ENCODE measurements at places on chromosomes 7 and 10.

DNA sequence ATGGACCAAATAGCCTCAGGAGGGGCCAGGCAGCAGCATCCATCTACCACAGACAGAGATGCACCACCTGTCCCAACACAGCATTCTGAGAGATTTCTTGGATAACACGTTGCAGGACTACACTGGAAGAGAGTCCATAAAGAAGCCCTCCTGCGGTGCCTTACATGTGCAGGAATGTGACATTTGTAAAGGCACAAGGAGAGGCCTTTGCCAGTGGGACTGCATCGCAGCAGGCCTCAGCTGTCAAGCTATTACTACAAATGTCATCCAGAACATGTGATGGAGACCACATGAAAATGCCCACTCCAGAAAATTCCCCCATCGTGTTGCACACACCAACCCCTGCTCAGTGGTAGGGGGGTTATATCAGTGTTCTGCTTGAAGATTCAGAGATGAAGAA is 77.4 kb downstream of the ATXN7L1 start:
- DNase-seq = no peak

- DNase-seq = no peak
Measured at GRCh38 chr7:77714195-77714594, 17.9 kb downstream of the RSBN1L start.

DNA sequence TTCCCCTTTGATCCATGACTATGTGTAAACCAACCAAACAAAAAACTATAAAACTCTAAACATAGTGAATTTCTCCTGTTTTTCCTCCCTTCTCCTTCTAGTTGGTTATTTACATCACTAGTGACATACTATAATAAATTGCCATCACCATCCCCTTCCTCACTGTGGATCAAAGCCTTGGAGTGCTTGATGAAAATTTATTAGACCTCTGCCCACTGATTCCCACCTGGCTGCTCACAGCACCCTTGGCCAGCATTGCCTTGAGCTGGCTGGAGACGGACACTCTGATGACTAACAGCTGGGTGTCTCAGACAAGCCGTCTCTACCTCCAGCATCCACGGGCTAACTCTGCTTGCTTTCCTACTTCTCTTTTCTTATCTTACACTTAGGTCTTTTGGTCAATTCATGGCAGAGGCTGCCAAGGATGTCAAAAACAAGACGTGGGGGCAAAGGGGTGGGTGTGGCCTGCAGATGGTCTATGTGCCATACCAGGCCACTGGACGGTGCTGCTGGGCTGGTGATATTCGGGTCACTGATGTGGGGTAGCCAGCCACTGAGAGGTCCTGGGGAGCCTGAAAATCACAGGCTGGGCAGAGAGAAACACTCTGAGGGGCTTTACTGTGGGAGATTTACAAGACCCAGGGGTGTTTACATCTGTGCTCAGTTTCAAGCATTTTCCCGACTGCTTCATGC is 207.8 kb downstream of the TAX1BP1 start:
- no peak for DNase-seq

GRCh38 chr10:50993771-50994251 is 80.5 kb upstream of the PRKG1 start:
- DNase-seq = no peak

GRCh38 chr10:95542330-95542729 is 18.8 kb downstream of the SORBS1 start:
- no peak for DNase-seq

- DNase-seq = no peak
Measured at GRCh38 chr7:38881015-38881414, 28.0 kb downstream of the VPS41 start.

DNA sequence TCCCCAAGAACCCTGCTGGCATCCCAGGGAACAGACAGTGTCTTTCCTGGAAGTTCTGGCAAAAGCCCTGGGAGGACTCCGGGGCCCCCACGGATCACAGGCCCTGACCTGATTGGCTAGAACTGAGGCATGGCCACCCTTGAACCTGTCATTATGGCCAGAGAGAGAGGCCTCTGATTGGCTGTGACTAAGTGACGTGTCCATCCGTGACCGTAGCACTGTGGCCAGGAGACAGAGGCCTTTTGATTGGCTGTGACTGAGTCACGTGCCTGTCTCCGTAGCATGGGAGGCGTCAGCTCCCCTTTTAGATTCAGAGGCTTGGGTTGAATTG is 163.8 kb downstream of the RGS10 start:
- DNase-seq = no peak

DNA sequence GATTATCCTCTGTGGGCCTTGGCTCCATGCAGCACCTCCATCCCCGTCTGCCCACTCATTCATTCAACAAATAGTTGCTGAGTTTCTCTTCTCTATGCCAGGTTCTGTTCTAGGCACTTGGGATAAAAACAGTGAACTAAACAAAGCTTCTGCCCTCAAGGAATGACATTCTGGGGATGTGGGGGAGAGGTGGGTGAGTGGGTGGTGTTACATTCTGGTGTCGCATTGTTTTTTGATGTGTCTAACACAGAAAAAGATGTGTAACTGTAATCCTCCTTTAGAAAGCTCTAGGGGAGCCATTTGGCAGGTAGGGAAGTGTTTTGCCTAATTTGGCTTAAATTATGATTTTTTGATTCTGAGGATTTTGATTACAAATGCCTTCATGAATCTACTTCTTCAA is 21.4 kb downstream of the AUTS2 start:
- DNase-seq = no peak

DNA sequence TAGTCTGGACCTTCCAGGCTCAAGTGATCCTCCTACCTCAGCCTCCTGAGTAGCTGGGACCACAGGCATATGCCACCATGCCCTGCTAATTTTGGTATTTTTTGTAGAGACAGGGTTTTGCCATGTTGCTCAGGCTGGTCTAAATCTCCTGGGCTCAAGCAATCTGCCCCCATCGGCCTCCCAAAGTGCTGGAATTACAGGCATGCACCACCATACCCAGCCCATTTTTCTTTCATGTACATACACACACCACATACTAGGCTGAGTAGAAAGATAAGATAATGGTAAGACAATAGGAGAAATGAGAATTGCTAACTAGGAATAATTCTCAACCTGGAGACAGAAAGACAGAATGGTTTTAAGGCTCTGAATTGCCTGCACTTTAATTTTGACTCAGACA is 83.8 kb downstream of the CPEB3 start:
- DNase-seq = no peak

DNA sequence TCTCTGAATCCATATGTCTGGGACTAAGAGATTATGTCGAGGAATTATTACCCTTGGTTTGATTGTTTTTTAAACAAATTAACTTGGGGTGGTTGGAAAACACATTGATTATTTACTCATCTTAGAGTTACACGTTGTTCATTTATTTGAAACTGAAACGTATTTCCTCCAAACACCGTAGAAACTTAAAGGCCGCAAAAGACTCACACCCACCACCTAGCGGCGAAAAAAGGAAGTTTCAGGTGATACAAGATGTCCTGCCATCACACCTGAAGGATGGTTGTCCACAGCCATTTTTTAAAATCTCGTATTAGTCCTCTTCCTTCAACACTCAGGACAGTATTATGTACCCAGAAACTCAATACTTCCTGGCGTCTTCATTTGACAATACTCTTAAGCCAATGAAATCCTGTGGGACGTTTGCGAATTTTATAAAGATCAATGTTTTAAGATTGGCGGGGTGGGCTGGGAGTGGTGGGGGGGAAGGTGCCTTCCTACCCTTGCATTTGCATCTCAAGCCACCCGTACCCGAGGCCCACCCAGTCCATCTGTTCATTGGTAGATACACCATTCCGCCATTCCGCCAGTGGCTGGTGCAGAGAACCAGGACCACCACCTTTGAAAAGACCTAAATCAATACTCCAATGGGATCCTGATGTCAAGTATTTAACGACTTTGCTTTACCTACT is 1.4 kb upstream of the LCOR start:
- peak; percentile 84 for DNase-seq

GRCh38 chr7:74344132-74344496 is 54.9 kb downstream of the CLIP2 start:
- no peak for DNase-seq

GRCh38 chr10:62981096-62981495 is 152.0 kb upstream of the NRBF2 start:
- no peak for DNase-seq

DNA sequence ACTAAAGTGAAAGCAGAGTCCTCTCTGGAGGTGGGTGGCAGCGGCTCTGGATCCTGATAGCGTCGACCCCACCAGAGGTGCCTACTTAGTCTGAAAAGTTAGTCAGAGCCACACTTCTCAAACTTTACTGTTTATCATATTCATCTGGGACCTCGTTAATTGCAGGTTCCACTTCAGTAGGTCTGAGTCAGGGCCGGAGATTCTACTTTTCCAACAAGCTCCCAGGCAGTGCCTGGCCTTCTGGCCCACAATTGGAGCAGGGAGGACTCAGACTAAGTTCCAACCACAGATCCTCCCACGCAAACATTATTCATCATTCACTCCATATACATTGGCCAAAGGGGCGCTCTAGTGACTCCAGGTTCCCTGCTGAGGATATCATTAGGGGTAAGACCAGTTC is 78.1 kb downstream of the VSTM4 start:
- DNase-seq = no peak

DNA sequence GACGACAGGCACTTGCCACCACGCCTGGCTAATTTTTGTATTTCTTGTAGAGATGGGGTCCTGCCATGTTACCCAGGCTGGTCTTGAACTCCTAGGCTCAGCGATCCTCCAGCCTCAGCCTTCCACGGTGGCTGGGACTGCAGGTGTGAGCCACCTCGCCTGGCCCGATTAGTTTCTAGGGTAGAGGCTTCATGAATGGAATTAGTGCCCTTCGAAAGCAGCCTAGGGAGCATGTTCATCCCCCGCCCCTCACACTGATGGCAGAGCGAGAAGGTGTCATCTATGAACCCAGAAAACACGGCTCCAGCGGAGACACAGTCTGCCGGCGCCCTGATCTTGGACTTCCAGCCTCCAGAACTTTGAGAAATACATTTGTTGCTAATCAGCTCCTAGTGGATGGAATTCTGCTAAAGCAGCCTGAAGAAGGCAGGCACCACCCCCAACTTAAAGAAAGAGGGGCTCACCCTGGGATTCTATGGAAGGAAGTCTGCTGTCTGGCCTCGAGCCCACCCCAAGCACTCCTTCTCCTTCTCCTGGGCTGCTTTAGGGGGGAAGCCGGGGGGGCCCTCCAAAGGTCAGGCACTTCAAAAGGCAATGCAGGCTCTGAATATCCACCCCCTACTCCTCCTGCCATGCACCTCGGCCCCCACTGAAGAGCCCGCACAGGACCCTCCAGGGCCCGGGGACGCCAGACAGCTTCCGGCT is 10.1 kb downstream of the PDGFA start:
- no peak for DNase-seq

- DNase-seq = no peak
Measured at GRCh38 chr10:125555743-125556142, 127.2 kb downstream of the TEX36 start.

- DNase-seq = no peak
Measured at GRCh38 chr10:70762441-70763175, 22.6 kb downstream of the TBATA start.

DNA sequence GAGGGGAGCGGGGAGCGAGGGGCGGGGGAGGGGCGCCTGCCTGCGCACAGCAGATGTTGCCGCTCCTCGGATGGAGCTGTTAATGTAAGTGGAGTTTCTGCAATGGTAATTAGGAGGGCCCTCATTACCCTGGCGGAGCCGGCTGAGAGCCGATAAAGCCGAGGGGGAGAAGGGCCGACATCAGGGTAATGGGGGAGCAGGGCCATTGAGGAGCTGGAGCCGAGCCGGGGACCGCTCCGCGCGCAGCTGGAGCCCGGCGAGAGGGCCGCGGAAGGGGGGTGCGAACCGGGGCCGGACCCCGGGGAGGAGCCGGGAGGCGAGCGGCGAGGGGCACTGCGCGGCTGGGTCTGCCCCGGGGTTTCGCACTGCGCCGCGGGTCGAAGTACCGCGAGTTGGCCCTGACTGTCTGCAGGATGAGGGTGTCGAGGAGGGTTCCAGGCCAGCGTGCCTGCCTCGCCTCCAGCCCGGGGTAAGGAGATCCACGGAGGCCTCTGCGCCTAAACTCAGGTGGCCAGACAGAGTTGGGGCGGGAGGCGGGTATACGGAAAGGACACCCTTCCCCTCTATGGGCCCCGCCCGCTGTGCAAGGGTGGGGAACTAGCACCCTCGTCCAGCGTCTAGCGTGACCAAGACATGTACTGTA is 55.0 kb upstream of the LBX1 start:
- DNase-seq = no peak

DNA sequence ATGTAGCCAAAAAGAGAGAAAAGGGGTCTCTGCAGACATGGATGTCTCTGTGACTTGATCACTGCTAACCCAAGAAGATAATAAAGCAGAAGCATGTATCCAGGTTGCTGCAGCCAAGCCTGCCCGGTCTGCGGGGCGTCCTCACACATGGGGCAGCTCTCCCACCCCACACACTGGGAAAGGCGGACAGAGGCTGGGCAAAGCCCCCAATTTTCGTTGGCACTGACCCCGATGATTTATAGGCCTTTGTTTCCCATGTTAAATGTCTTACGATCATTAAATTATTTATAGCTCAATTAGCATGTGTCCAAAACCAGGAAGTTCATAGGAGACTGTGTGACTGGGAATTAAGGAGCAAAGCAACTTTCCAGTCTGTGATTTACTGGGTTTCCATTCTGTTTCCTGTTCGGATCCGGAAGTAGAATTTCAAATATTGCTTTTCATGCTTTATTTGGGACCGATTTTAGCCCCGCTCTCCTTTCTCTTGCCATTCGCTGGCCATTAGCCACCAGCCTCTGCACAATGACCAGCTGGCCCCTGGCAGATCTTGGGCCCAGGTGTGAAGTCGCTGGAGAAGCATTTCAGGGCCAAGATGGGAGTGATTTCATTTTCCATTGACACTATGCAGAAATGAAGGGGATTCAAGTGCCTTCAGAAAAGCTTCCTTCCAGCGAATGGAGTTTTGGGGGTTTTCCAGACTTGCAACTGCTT is 91.6 kb downstream of the EGFR start:
- no peak for DNase-seq

GRCh38 chr10:112287844-112288243 is 4.6 kb downstream of the TECTB start:
- DNase-seq = no peak

- DNase-seq = peak; percentile 57
Measured at GRCh38 chr7:140062118-140062527, 628 bp downstream of the PARP12 start.

GRCh38 chr10:110556969-110557601 is 10.4 kb upstream of the SMC3 start:
- peak; percentile 63 for DNase-seq

DNA sequence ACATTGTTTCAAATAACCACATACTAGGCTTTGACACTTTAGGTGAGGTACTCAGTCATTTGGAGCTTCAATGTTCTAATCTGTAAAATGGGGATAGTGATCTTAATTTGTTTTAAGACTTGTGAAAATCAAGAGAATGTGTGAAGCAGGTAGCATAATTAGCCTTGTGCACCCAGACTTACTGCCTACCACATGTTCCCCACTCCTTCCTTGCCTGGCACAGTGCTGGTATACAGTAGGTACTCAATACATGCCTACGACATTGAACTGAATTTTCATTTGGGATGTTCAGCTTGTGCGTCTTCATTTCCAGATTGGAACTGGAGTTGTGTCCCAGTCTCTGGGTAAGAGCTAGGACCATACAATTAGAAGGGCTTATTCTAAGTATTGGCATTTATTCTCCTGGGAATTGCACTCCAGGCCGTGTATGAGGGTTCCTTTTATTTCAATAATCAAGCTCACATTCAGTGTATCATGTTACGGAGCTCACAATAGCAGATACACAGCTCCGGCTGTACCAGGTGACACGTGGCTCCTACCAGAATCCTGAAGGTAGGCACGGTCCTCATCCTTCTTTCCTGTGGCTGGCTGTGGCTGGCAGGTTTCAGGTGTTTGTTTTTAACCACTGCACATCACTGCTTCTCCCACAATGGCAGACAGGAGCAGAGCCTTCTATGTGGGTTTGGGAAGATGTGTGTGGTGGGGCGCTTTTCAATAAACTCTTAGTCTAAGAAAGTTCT is 109.4 kb upstream of the PDCD4 start:
- no peak for DNase-seq

Measured in CD4-positive, alpha-beta memory T cell (primary cell).